IPS-NIHi11 (cell line): ENCODE measurements at places on chromosomes 5 and 9.
A peak's percentile ranks its signal among the peaks of the same experiment; 100 is the strongest.

DNA sequence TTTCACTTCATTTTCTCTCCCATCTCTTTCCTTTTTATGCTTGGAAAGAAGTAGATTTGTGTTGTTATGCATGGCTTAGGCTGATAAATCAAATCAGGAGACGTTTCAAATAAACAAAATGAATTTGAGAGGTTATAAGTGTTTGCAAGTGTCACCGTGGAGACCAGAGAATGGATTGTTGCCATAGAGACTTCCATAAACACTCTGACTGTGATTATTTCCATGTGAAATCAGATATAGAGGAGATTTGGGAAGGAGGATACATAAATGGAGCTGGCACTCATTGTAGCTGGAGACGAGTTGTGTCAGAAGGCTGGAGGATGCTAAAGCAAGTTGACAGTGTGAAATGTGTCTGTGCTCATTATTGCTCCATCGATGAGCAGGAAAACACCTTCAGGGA lies 84.2 kb upstream of the PCSK1 start:
- DNase-seq, result no peak

DNA sequence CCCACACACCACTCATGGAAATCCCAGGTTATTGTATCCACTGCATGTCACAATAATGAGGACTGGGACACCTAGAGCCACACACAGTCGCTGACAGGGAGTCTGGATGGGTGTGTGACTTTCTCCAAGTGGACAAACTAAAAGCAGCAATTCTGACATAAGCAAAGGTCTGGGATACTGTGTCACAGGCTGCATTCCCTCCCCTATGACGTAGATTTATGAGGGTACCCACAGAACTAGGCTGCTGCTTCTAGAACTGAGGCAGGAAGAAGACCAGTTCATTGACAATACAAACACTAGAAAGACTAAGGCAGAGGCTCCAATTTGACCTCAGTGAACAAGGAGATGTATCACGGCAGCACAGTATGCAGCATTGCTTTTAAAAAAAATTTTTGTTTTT lies 63.6 kb upstream of the TBCA start:
- DNase-seq, result no peak

DNA sequence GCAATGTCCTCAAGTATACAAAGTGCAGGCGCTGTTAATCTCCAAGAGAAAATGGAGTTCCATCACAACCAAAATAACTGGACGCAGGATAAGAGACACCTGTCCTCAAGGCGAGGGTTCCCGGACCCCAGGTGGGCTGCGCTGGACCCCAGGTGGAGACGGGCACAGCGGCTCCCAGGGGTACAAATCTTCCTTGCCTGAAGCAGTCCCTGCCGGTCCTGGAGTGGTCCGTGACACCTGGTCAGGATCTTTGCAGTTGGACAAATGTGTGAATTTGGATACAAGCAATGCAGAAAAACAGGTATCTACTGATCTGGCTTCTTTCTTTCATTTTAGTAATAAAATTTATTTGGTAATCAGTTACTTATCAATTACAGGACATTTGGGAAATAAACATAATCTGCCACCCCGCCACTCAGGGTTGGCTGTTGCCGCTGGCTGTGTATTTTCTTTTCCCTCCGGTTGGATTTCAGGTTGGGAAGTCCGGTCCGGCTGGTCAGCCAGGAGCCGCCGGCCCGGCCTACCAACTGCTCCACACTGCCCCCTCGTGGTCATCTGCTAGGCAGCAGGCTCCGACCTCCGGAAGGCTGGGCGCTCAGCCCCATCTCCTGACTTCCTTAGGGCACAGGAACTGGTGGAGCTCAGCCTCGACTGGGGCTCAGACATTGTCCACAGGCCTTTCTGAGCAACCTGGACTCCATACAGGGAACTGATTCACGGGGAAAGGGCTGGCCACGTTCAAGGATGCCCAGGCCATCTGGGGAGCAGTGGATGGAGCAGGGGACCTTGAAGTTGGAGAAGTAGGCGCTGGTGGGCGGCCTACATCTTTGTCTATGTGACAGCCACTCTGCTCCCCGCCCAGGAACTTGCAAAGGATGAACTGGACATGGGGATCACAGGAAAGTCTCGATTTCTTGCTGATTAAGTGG lies 43.4 kb downstream of the NXNL2 start:
- DNase-seq, result peak; percentile 96

DNA sequence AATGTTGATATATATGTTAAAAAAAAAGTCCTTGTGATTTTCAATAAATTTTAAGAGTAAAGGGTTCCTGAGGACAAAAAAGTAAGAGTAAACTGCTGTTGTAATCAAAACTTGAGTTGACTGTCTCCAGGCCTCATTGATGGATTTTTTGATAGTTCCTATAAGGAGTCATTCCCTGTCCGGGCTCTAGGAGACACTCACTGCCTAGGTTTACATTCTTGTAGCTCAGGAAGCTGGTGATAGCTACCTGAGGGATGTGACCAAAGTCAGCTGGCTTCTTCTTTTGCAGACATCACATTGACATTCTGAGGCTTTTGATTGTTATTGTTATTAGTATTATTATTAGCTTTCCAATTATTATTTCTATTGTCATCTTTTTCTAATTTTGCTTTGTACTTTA lies 116.5 kb upstream of the FBXL7 start:
- peak; percentile 26 for DNase-seq

DNA sequence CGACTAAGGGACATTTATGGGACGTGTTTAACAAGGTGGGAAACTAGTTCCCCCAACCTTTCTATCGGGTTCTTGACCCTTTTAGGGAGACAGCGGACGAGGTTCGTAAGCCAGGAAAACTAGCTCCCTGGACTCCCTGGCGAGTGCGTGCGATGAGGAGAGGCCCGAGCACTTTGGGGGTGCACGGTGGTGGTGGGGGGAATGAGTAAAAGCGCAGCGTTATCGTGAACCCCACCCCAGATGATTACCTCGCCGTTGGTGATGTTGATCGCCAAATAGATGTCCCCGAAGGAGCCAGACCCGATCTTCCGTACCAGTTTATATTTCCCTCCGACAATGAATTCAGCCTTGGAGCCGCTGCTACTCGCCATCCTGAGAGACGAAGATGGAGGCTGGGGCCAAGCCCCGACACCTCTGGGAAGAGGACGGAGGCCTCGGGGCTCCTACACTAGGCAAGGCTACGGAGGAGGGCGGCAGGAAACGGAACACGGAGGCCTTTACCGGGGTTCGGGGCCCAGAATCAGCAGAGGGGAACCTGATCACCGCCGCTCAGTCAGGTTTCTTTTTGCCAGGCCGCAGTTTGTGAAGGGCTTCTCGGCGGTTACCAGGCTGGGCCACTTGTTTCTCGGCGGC lies 529 bp downstream of the CSNK1A1 start:
- no peak for DNase-seq

DNA sequence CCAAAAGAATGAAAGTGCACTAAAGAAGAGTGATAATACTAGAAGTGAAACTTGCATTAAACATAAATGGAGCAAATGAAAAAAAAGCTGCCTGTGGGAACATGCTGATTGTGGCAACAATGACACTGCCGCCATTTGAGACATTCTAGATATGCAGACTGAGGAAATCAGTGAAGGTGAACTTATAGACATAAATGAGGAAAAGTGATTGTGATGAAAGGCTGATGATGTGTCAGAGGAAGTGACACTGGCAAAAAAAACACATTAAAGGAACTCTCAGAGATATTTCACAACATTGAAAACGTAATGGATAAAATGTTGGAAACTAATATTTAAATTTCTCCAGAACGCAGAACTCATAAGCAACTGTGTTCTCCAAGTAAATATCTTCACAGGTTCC lies 1.2 kb downstream of the ERCC8 start:
- DNase-seq, result no peak

- DNase-seq, result no peak
These were observed 4.9 kb downstream of the MED27 start for GRCh38 chr9:132074736-132075135.
